CD8-positive, alpha-beta memory T cell (primary cell): ENCODE measurements at places on chromosomes 11 and 22.

DNA sequence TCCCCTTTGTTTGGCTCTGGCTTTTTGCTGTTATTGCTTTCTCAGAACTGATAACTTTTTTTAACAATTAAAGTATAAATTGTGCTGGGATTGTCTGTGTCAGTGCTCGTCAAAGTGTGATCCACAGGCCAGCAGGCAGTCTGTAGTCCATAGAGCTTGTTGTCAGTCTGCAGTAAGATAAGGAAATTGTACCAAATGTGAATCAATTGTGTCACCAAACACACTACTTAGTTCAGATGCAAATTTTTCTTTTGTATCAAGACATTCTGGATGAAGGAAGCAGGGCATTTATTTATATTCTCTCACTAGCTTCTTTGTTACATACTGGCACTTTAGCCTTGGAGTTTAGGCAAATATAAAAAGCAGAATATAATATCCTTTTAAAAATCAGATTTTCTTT lies 121.0 kb downstream of the WNT11 start:
- DNase-seq: no peak

GRCh38 chr11:45102810-45103621 lies 43.4 kb upstream of the PRDM11 start:
- DNase-seq: peak; percentile 76

DNA sequence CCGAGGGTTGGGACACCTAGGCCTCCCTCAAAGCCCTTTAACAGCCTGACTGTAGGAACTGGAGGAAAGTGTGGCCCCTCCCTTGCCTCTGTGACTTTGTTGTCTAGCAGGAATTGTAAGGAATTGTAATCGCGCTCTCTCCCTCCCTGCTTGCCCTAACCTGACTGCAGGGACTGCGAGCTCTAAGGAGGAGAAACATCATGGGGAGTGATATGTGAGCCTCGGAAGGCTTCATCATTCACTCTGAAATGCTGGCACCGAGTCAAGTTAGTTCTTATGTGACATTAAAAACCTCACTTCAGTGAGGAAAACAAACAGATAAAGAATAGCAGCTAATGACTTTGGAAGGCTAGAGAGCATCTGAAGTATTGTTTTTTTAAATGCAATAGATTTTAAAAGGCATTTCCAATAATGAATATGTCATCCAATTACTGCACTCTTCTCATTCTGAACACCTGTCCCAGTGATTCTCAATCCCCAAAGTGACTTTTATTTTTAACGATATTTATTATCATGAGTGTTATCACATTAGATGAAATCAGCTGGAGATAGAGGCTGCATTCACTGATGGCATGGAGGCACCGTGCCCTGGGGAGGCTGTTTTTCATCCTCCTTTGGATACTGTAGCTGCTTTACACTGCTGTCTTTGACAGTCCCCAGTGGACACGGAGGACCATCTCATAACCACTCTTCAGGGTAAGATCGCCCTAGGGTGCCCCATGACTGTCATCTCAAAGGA lies 58.5 kb upstream of the NTM start:
- no peak for DNase-seq

DNA sequence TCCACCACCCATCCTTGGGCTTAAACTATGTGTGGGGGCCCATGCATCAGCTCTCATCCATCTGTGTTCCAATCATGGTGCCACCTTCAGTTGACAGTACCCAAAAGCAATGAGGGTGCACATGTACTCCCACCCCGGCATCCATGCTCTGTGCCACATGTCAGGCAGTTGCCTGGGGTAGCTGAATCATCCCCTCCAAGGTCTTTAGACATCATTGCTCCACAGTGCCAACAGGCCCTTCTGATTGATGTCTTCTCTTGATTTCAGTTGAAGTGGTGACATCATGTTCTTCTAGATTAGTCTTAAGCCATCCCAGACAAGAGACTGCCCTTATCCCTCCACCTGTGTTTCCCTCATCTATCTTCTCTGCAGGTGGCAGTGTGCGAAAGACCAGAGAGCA lies 42.5 kb downstream of the TMPRSS5 start:
- no peak for DNase-seq

- no peak for DNase-seq
Measured at GRCh38 chr11:86577644-86578636, 94.5 kb downstream of the ME3 start.

DNA sequence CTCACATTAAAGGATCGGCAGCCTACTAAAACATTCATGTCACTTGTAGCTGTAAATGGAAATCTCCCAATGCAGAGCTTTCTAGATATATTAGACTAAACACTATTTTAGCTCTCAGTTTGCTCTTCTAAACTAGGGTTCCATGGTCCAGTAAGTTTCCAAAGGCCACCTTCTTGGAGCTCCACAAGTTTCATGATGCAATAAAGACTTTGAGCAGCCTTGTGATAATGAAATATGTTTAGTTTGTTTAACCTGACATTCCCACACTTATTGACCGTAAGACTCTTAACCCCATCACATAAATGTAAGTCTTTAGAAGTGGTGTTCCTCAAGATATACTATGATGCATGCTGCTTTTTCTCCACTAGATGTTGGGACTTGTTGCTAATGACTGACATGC lies 87.7 kb downstream of the TRIM44 start:
- DNase-seq: no peak

DNA sequence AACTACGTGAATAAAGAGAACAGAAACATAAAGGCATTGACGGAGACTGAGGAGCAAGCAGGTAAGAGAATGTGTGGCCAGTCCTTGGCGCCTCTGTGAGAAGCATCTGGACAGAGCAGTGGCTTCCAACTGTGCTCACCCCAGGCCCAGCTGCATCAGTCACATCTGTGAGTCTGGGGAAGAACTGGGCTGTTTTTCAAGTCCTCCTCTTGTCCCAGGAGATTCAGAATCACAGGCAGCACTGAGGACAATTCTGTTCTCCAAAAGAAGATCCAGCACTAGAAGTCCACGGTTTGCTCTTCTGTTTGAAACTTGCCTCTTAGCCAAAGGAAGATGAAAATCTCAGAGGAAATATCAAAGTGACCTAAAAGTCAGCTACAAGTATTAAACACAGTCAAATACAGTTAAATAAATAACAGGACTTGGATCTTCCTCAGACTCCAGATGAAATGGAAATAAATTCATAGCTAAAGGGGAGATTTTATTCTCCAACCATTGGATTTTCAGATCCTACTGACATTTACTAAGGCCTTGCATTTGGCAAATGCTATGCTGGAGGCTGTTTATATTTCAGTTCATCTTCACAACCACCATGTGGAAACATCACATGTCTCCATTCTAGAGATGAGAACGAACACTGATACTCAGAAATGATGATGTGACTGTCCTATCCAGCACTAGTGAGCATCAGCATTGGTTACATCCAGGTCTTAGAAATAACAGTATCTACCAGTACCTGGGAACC lies 14.1 kb downstream of the FAM181B start:
- DNase-seq: no peak
